ENCODE measurements at places on chromosomes 5 and 9.

DNA sequence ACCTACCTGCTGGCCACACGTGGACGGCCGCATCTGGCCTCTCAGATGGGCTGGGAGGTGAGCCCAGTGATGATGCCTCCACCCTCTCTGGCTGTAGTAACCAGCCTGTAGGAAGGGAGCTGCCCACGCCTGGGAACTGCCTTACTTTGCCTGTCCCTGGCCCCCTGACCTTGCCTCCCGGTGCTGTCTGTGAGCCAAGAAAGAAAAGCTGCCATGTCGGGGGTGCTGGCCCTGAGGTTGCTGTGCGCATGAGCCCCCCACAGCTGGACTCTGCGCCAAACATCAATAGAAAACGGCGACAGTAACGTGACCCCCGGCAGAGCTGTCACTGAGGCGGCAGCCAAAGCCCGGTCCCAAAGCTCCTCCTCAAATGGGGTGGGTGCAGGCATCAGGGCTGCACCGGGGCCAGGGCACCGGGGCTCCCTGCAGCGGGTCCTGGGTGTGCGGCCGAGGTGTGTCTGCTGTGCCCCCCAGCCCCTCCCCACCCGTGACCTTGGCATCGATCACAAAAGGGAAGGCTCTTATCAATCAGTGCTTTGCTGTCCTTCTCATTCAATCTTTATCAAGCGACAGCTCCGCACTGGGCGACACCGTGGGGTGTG lies 15.3 kb upstream of the SLC9A3 start:
- DNase-seq = no peak

GRCh38 chr5:107196500-107197059 lies 474.2 kb downstream of the EFNA5 start:
- DNase-seq = no peak

DNA sequence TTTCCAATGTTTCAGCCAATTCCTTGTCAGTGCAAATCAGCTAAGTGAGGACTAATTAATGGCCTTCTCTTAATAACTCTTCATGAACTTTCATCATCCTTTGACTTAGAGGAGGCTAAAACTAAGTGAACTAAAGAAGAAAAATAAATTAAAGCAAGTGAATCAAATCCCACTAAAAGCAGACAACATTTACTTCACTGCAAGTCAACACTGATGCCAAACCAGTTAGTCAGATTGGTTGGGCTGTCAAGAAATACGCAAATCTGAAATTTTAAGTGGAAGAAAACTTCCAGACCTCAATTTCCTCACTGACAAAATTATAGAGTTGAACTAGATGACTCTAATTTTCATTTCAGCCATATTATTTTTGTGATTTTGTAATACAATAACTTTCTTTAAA lies 137.2 kb upstream of the PRLR start:
- DNase-seq = no peak

DNA sequence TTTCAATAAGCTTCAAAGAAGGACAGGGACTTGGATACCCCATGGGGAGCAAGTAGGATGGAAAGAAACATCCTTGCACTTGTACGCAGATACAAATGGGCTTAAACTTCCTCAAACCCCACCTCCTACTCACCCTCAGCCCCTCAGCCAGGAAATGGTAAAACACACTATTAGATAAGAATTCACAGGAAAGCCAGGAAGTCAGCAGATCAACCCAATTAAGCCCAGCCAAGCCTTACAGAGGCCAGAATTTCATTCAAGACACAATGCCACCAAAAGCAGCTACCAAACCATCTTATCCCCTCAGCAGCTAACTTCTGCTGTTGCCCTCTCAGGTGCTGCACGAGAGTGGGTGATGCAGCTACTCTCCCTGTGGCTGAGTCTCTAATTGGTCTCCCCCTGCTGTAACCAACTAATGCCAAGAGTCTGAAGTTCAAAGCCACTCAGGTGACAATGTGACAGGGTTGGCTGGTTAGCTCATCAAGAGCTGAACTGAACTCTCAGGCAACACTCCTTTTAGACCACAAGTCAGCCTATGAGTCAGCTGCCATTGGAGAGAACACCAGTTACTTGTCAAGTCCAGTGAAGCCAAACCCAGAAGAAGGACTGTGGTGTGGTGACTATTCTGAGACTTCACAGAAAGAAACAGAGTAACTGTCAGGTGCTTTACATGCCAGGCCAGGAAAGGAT lies 201.9 kb downstream of the ZNF608 start:
- DNase-seq = peak; percentile 13

GRCh38 chr9:17063535-17064135 lies 71.2 kb upstream of the CNTLN start:
- peak; percentile 72 for DNase-seq

DNA sequence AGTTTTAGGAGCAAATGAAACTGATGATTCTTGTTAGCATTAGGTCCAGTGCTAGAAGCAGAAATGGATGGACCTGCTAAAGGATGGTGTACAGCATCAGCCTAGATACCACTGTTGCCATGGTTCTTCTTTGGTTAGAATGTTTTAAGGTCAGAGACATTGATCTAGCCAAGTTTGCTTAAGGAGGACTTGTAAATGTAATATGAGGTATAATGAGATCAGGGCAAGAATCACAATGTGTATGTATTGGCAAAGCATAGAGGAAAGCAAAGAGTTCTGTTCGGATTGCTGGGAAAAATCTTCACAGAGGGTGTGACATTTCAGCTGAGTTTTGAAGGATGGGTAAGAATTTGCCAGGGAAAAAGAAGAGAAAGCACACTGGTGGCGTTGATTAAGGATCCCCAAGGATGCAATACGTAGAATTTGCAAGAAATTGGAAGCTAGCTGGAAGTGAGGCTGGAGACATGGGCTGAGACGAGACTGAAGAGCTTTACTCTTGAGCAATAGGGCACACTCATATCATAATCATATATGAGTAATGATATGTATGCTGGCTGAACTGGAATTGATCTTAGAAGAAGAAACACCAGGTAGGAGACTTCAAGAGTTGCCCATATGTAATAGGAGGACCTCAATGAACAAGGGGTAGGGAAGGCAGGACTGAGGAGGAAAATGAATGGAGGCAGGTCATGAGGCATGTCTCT lies 102.0 kb downstream of the ZNF462 start:
- peak; percentile 62 for DNase-seq

Measured in MCF 10A (cell line).